ENCODE measurements at places on chromosomes 2 and 18.

GRCh38 chr2:156619021-156619539, 182.9 kb downstream of the GPD2 start:
- DNase-seq = no peak

- no peak for DNase-seq
These were observed 167.4 kb downstream of the SP3 start for GRCh38 chr2:173797586-173798263.

GRCh38 chr2:157743051-157743450, 114.4 kb upstream of the ACVR1C start:
- DNase-seq = no peak

- no peak for DNase-seq
These were observed 1349.2 kb downstream of the DSC3 start for GRCh38 chr18:29693334-29693733.

- DNase-seq = no peak
These were observed 125.9 kb downstream of the LYPD1 start for GRCh38 chr2:132544006-132544630.

GRCh38 chr2:158214431-158214830, 112.8 kb downstream of the UPP2 start:
- DNase-seq = no peak

- peak; percentile 25 for DNase-seq
These were observed 4.4 kb downstream of the CTIF start for GRCh38 chr18:48543228-48543627.

DNA sequence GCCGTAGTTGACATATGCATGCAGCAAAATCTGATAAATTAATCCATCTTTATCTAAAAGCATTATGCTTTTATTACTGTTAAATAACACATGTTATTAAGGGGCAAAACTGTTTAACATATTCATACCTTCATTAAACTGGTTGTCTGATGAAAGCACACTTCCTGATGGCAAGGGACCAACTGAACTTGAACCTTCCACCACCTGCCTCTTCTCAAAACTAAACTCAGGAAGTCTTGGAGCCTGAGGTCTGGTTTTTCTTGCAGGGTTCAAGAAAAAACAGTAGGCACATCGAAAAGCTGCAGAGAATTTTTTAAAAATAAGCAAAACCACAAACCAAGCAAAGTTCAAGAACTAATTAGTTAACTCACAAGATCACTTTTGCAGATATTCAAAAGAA, 64.9 kb downstream of the LNPK start:
- DNase-seq = no peak

GRCh38 chr2:201622306-201622970, 20.9 kb downstream of the TMEM237 start:
- DNase-seq = no peak

GRCh38 chr18:43312891-43313290, 35.6 kb upstream of the SYT4 start:
- no peak for DNase-seq

- DNase-seq = no peak
These were observed 121.6 kb downstream of the FAM210A start for GRCh38 chr18:13604786-13605185.

GRCh38 chr18:63366213-63367052, 573 bp downstream of the KDSR start:
- DNase-seq = peak; percentile 72

GRCh38 chr2:161238265-161238559, 70.0 kb upstream of the PSMD14 start:
- DNase-seq = no peak

DNA sequence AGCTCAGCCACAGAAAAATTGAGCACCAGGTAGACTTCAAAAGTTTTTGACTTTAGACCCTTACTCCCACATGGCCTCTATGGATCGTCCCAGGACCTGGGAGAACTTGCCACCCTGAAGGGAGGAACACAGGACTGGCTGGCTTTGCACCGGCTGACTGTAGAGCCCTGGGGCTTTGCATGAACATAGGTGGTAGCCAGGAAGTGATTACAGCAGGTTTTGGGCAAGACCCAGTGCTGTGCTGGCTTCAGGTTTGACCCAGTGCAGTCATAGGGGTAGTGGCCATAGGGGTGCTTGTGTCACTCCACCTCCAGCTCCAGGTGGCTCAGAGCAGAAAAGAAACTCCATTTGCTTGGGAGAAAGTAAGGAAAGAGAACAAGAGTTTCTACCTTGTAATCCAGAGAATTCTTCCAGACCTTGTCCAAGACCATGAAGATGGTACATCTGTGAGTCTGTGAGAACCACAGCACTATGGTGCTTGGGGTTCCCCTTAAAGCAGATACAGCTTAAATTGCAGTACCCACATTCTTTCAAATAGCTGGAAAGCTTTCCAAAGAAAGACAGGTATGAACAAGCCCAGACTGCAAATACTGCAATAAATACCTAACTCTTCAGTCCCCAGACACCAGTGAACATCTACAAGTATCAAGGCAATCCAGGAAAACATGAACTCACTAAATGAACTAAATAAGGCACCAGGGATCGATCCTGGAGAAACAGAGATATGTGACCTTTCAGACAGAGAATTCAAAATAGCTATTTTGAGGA, 13.0 kb upstream of the SESTD1 start:
- DNase-seq = no peak

GRCh38 chr2:221262651-221263050, 309.5 kb downstream of the EPHA4 start:
- DNase-seq = no peak

- no peak for DNase-seq
These were observed 20.6 kb upstream of the DSG3 start for GRCh38 chr18:31426871-31427406.

- DNase-seq = no peak
These were observed 180.3 kb downstream of the TFCP2L1 start for GRCh38 chr2:121104721-121105141.

- DNase-seq = no peak
These were observed 117.7 kb downstream of the RBMS1 start for GRCh38 chr2:160375802-160376469.

GRCh38 chr2:49913025-49913424, 758.7 kb upstream of the FSHR start:
- DNase-seq = no peak

GRCh38 chr2:134599236-134599635, 119.6 kb downstream of the TMEM163 start:
- DNase-seq = no peak

Data from activated CD4-positive, alpha-beta T cell treated with anti-CD3 and anti-CD28 coated beads, Interleukin-2, amount 50 U/mL, for 48 hours (primary cell).